ENCODE measurements at places on chromosomes 12 and 14.
A peak's percentile ranks its signal among the peaks of the same experiment; 100 is the strongest.

DNA sequence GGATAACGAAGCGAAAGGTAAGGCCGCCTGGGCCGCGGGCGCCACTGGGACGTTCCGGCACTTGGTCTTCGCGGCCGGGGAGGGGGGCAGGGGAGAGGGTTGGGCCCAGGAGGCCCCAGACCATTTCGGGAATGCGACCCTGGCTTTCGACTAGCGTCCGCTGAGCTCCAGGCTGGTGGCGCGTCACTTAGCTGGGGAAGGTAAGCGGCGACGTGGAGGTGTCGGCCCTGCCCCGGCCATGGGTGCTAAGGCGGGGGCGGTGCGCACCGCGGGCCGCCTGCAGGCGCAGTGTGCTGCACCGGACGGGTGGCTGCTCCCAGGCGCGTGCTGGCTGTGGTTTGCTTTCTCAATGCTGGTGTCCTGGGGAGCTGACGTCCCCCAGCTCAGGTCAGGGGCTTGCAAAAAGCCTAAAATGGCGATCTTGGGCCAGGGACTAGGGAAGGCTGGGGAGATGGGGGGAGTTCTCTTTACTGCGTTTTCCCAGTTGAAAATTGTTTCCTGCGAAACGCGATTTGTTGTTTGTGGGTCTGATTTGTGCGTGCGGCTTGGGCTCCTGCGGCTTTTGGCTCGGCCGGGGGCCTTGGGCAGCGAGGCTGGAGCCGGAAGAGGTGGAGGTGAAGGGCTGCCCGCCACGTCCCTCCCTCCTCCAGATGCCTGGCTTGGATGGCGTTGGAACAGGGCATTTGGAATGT, 1.2 kb downstream of the HOXC10 start:
- no peak for DNase-seq

DNA sequence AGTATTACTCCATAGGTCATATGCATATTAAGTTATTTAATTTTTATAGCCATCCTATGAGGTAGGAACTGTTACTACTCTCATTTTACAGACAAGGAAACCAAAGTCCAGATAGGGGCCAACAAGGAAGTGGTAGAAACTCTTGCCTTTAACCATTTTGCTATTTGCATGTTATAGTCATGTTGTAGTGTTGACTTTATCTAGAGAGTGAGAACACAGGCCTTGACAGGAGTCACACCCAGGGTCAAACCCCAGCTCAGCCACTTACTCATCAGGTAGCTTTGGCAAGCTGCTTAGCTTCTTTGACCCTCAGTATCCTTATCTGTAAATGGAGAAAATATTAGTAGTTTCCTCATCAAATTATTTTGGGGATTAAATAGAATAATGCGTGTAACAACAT, 156.2 kb downstream of the CAND1 start:
- DNase-seq, result no peak

DNA sequence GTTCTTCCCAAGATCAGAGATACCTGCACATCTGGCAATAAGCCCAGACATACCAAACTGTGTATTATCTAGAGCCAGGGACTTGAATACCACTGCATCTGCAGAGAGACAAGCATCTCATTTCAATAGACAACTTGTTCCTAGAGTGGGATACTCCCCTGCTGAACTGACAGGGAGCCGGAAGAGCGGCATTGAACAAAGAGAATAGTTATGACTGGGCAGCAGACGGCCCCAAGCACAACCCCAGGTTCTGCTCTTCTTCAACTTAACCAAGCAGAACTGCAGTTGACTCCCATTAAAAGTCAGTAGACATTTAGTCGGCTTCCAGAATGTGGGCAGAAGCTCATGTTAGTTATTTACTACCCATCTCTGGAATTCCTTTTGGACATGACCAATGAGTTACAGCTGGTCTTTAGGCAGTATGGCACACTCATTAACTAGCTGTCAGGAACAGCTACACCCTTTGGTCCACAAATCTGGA, 112.9 kb downstream of the HMGA2 start:
- DNase-seq, result no peak

- DNase-seq, result no peak
These were observed 328.8 kb downstream of the ADGRD1 start for GRCh38 chr12:131282292-131283080.

DNA sequence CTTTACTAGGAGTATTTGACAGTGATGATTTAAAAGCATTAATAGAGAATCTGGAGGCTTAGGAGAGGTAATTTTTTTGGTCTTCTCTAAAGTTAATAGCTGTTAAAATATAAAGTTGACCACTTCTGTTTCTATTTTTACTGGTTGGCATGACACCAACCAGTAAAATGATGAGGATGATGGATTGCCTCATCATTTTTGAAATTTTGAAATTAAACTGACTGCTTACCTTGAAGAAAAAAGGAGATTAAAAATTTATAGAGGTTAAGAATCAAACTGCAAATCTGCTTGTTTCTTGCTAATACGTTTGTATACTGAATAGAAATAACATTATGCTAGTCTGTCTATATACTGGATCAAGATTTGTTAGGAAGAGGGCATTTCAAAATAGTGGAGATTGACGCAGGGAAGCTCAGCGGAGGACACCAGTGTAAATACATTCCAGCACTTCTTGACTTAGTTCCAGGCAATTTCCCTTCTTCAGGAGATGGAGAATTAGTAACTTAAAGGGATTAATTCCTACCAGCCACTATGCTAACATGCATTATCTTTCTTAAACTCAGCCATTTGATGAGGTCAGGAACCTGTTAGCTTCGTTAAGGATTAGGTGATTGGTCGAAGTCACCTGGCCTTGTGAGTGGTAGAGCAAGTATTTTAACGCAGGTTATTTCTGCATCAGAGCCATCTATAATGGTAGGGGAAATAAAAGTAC, 3.6 kb downstream of the EID3 start:
- DNase-seq, result no peak

DNA sequence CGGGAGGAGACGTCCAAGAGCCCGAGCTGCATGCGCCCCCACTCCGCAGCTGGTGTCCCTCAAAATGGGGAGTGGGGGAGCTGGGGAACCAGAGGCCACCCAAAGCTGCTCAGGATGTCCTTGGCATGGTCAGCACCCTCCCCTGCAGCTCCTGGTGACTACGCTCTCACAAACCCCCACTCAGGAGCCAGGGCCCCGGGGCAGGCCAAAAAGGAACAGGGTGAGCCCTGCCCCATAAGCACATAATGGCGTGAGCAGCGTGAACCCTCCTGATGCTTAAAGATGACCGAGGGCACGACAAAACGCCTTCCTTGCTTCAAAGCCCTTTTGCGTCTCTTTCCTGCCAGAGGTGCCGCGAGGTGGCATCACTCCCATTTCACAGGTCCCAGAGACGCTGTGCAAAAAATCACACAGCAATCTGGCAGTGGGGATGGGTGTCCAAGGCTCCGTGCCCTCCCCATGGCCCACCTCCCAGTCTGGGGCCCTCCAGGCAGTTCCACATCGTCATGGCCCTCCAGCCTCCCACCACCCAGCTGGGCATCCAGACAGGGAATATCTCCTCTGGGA, 13.5 kb downstream of the NCOR2 start:
- DNase-seq, result no peak

DNA sequence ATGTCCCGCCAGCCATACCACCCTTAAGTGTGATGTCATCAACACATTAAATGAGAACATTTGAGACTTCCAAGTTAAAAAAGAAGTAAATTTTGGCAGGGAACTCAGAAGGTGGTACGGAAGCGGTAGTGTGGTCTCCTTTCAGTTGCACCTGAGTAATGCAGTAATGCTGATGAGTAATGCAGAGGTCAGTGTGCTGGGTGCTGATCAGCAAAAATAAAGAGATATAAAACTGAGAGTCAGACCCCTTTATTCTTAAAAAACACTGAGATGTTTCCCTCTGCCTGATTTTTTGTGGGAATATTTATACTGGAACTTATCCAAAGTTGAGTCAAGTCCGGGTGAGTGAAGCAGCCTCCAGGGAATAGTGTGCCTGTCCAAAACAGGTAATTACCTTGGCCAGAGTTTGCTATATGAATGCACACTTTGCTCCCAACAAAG, 370.6 kb upstream of the PRICKLE1 start:
- DNase-seq, result no peak

DNA sequence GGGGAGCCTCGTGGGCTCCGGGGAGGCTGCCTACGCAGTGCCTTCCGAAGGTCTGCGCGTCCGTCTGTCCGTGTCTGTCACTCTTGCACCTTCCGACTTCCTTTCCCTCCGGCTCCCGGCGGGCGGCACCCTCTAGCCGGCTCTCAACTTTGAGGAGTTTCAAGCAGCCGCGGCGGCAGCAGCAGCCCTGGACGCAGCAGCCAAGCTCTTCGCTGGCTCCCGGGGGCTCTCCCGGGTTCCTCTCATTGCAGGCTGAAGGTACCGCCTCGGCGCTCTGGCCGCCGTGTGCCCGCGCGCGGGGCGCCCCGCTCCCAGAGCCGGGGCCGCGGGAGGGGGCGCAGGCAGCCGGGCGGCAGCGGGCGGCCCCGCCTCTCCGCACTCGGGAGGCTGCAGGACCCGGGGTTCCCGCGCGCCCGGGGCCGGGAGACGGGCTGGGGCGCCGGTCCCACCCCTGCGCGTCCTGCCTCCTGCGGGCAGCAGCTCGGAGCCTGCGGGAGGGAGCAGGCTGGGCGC, at the start of the genes AMIGO2 and PCED1B:
AMIGO2 (minus strand) TSS at position 492 of the 513 bp plus-strand sequence. CDS start 957 bp downstream, outside the sequence.
PCED1B (plus strand) TSS at position 154 of the 513 bp plus-strand sequence. CDS start 155,443 bp downstream, outside the sequence.
- DNase-seq, result peak; percentile 55

- DNase-seq, result no peak
These were observed 95.7 kb downstream of the SCN8A start for GRCh38 chr12:51686727-51687126.

DNA sequence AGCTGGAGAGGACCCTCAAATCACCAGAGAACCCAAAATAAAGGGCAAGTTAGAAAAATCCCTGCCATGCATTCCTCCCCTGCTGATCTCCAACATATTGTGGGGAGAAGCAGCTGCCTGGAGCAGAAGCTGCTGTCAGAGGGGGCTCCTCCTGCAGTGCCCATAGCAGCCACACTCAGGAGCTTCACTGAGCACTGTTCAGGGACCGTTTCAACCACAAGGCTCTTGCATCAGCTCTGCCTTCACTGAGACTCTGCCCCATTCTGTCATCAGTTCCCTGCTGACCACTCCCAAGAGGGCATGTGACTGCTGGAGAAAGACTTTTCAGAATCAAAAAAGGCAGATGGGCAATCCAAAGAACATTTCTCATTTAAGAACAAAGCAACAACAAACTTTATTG, 392.7 kb downstream of the GALC start:
- DNase-seq, result no peak

DNA sequence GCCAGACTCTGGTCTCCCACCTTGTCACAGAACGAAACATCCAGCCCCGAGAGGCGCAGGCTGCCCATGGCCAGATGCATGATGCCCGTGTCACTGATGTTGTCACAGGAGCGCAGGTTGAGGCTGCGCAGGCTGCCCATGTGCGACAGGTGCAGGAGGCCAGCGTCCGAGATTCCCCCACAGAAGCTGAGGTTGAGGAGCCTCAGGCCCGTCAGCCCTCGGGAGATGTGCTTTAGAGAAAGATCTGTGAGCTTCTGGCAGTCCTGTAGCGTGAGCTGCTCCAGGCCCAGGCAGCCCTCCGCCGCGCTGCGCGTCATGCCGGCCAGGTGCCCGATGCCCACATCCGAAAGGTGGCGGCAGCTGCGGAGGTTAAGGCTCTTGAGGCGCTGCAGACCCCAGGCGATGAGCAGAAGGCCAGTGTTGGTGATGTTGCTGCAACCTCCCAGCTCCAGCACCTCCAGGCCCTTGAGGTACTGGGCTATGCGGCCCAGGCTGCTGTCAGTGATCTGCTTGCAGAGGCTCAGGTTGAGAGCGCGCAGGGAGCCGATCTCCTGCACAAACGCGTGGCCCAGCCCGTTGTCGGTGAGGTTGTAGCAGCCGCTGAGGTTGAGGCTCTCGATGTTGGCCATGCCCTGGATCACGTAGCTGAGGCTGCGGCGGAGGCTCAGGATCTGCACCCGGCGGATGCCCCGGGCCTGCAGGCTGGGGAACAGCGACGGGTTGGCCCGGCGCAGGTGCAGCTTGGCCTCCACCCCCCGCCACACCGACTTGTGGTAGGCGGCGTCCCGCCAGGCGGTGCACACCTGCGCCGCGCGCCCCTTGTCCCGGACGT, 991 bp downstream of the FBXL14 start:
- peak; percentile 36 for DNase-seq

DNA sequence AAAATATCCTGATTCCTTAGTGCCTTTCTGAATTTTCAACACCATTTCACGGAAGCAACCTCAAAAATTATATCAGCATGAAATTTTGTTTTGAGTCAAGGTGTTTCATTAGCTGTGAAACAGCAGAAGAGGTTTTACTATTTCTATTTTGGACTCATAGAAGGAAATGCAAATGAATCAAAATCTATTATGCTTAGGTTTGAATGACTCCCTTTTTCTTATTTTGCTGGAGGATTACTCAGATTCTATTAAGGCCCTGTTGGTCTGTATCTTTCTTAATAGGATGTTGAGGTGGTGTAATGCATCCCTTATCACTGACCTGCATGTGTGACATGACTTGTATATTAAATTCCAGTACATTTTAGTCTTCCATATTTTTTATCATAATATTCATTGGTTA, 165.8 kb downstream of the TMTC2 start:
- DNase-seq, result no peak

- DNase-seq, result no peak
These were observed 65.0 kb downstream of the NUMB start for GRCh38 chr14:73393375-73393774.

- no peak for DNase-seq
These were observed 69.2 kb downstream of the SLC41A2 start for GRCh38 chr12:104888892-104889291.

DNA sequence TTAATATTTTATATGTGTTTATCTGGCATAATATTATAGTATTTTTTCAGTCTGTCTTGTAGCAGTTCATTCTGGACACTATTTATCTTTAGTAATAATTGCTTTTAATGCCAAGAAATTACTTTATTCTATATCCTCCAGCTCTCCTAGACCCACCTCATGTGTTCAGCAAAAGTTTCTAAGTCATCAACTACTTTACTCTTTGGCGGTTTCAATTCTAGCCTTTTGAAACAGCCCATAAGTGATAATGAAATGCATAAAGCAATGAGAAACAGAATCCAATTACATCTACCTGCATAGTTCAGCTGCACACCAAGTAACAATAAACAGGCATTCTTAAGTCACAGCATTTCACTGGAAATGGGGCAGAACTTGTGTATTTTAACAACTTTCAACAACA, 225.5 kb downstream of the SLC25A21 start:
- no peak for DNase-seq

- DNase-seq, result no peak
These were observed 36.3 kb downstream of the PRKAB1 start for GRCh38 chr12:119704065-119704747.

GRCh38 chr12:67270622-67271021, 1.5 kb downstream of the CAND1 start:
- no peak for DNase-seq

- no peak for DNase-seq
These were observed 1.2 kb downstream of the SCNN1A start for GRCh38 chr12:6374028-6374785.

DNA sequence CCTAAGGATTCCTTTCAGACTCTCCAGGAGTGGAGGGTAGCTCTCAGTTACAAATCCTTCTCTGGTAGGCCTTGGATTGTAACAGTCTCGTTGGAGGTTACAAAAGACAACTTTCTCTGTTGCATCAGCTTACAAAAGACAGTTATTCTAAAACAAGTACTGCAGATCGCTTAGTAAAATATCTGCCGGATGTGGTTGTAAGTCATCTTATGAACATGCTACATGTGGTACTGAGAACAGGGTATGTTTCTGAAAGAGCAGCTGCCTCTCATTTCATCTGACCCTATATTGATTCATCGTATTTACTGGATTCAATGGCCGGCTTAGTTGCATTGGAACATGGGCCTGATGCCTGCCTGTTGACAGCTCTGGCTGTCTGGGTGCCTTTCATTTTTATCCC, 157.4 kb downstream of the PTCSC3 start:
- peak; percentile 21 for DNase-seq

Data from midbrain (tissue), 1 donor.